T-helper 2 cell treated with Interferon-gamma antibody and Interleukin-4, amounts not matched to agents 5 μg/mL and 100 μg/mL, for 36 hours (primary cell): ENCODE measurements at places on chromosomes 3 and 15.

DNA sequence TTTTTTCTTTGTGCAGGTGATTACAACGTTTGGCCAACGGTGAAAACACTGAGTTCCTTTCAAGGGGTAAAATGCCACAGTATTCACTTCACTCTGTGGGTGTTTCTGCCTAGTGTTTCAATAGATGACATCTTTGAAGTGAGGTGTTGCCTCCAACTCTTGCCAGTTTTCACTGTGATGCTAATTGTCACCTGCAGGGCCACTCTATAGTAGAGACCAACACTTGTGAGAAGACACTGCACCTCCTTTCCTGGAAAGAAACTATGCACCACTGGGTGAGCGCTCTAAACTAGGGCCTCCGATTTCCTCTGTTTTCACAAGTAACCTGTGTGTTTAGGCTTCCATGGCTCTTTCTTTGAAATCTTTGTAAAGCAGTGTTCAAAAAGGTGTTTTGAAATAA lies 98.3 kb downstream of the THRB start:
- DNase-seq = no peak

GRCh38 chr3:150409125-150409511 lies 1.0 kb downstream of the TSC22D2 start:
- no peak for DNase-seq

- no peak for DNase-seq
These were observed 258.4 kb downstream of the MECOM start for GRCh38 chr3:169405076-169405475.

DNA sequence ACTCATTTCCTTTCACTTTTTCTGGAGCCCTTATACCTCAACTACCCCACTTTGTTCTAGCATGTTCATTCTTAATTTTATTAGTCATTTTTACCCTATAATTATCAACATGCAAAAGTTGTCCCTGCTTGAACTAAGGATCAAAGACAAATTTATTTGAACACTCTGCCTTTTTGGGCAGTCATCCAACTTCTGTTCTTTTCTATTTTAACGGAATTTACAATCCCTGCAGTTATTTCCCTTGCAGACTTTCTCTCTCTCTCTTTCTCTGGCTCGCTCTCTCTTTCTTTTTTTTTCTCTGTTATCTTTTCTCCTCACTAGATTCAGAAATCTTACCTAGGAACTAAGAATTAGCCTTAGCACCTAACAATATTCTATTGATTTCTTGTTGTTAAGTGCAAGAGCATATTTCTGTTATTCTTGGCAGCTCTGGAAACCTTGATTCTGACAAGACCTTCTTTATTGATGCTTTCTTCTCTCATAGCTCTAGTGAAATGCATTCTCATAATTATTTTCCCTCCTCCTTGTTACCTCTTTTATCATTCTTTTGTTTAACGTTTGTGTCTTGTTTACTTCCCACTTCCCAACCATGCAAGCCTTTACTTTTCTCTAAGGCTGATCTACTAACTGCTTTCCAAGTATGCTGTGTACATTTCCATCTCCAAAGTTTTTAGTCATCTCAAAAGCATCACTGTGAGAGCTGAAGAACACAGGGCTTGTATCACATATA lies 951.6 kb downstream of the DIPK2A start:
- DNase-seq = no peak

DNA sequence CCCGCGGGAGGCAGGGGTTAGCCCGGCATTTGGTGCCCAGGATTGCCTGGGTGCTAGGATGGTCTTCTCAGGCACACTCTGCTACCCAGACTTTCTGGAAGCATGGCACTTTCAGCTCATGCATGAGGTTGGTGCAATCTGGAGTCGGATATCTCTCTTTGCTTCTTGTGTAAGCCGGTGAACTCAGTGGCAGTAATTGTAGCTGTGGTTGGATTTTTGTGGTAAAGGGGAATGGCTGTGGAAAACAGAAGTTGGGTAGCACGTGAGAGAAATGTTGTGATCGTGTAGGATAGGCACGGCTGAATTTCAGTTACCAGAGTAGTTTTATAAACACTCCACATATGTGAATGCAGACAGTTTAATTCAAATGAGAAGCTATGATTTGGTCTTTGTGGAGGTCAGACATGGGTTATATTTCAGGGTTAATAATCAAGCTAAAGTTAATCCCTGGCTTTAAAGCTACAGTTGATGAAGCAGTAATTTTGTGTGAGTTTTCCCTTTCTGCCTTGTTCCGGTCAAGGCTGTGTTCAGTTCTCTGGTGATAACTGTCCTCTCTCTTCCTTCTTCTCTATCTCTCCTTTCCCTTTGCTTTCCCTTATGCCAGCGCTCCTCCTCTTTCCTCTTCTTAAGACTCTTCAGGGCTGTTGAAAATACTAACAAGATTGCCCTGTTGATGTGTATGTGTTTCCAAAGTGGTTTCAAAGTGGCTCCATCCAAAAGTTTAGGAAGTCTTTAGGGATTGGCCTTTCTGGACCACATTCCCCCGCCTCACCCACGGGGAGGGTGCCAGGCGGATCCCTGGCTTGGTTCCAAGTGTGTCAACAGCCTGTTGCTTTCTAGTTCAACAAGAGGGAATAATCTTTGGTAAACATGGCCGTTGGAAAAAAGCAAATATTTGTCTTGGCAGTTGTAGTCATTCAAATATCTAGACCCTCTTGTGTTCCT lies 404.6 kb upstream of the C2CD4B start:
- no peak for DNase-seq

GRCh38 chr15:80242132-80242769 lies 9.8 kb downstream of the CTXND1 start:
- peak; percentile 6 for DNase-seq

- DNase-seq = no peak
These were observed 64.6 kb upstream of the ATP2C1 start for GRCh38 chr3:130828948-130829947.

- DNase-seq = no peak
These were observed 232.4 kb upstream of the PROK2 start for GRCh38 chr3:72017311-72017710.

DNA sequence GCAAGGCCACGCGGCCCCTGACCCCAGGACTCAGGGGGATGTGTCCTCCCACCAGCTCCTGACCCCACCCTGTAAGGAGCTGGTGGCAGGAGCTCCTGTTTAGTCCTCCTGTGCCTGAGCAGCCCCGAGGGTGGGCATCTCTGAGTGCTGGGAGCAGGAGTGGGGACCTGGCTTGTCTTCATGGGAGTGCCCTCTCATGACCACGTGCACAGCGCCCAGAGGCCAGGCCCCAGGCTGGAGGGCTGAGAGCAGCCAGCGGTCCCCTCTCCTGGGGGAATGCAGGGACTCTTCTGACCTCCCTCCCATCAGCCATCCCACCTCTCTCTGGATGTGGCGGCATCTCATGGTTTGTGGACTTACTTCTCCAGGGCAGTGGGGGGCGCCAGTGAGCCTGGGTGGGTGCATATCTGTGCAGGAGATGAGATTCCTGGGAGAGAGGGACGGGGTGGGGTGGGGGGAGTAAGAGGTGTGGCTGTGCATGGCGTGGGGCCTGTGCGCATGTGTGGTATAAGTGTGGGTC lies 205.6 kb downstream of the TBC1D2B start:
- DNase-seq = no peak

- DNase-seq = no peak
These were observed 194.7 kb downstream of the WNT5A start for GRCh38 chr3:55292360-55292759.

GRCh38 chr3:170179432-170179831 lies 2.1 kb downstream of the PHC3 start:
- DNase-seq = no peak

- no peak for DNase-seq
These were observed 35.3 kb upstream of the ABHD10 start for GRCh38 chr3:111943533-111943932.

GRCh38 chr15:69556344-69556743 lies 103.7 kb downstream of the RPLP1 start:
- no peak for DNase-seq

DNA sequence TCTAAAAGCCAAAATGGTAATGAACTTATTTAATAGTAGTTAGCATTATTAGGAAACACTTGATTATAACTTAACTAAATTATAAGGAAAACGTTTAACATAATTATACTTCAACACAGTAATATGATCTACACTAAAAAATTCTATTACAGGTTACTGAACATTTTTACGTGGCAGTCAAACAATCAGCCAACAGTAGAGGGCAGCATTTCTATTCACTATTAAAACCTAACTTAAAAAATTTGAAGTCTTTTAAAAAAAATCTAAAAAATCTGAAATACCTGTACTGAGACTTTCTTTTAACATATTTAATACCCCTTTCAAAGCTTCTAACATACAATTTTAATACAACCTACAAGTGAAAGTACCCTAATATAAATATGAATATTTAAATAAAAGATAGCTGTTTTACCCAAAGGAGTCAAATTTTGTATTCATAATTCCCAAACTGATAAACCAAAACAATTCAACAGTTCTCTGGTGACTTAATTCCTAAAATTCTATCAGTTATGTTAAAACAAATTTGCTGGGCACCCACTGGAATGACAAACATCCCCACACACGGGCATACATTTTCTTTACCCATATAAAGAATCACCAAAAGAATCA lies 41.5 kb downstream of the DLG1 start:
- DNase-seq = no peak

GRCh38 chr15:74422652-74423430 lies 10.9 kb downstream of the SEMA7A start:
- no peak for DNase-seq

DNA sequence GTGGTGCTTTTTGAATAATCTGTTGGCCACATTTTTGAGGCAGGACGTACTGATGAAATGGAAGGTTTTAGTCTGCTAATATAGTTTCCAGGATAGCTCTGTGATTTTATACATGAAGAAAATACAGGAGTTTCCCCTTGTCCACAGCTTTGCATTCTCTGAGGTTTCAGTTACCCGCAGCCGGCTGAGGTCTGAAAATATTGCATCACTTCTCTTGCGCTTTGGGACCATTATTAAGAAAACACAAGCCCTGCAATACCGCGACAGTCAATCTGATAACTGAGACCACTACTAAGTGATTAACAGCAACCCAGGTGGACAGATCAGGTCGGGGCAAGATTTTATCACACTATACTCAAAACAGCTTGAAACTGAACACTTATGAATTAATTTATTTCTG lies 33.0 kb downstream of the BLM start:
- peak; percentile 55 for DNase-seq

DNA sequence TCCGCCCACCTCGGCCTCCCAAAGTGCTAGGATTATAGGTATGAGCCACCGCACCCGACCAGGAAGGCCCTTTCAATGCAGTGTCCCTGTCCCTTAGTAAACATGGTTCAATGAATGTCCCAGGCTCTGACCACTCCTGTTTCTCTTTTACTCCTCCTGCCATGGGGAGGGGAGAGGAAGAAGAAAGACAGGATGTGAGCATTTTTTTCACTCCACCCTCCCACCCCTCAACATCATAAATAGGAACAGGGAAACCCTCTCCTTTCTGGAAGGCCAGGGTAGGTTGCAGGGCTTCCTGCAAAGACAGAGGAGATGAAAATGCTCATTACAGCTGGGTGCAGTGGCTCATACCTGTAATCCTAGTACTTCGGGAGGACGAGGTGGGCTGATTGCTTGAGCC lies 7.5 kb upstream of the TATDN2 start:
- no peak for DNase-seq

- peak; percentile 14 for DNase-seq
These were observed 35.1 kb downstream of the TMOD3 start for GRCh38 chr15:51864408-51865056.

DNA sequence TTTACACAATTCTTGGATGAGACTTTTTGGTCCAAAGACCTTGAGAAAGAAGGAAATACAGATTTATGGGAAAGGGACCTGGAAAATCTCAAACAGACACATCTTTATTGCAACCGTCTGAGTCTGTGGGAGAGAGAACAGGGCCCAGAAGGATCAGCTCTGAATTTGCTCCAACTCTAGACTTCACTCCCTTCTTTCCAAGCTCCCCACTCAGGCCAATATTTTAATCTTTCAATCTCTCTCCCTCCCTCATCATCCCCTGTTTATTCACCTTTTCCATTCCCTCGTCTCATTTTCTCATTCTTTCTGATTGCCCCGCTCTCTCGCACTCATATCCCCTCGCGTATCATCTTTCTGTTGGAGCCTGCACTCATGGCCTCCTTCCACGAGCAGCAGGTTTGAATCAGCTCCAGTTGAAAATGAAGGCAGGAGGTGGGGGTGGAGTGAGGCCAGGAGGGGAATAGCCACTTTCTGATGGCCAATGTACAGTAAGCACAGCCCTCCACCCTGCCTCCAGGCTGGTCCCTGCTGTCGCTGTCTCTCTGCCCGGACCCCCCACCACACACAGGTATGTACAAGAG lies 63.6 kb upstream of the BOC start:
- no peak for DNase-seq

- DNase-seq = no peak
These were observed 381.4 kb downstream of the NTRK3 start for GRCh38 chr15:87874896-87875711.

DNA sequence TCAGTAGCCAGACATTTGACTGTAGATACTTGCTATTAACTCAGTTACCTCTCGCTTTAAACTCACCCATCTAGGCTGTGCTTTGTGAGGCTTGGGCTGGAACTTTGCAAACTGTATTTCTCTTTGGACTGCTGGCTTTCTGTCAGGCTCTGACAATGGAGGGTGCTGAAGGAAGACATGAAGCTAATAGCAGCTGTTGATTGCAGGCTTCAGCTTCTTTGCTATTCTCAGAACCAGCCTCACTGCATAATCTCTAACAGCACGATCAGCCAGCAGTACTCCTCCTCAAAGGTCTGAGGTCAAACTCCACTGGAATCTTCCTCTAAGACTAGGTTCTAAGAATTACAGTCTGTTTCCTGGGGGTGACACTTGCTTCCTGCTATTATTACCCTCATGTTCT lies 295.6 kb downstream of the ZBBX start:
- no peak for DNase-seq

DNA sequence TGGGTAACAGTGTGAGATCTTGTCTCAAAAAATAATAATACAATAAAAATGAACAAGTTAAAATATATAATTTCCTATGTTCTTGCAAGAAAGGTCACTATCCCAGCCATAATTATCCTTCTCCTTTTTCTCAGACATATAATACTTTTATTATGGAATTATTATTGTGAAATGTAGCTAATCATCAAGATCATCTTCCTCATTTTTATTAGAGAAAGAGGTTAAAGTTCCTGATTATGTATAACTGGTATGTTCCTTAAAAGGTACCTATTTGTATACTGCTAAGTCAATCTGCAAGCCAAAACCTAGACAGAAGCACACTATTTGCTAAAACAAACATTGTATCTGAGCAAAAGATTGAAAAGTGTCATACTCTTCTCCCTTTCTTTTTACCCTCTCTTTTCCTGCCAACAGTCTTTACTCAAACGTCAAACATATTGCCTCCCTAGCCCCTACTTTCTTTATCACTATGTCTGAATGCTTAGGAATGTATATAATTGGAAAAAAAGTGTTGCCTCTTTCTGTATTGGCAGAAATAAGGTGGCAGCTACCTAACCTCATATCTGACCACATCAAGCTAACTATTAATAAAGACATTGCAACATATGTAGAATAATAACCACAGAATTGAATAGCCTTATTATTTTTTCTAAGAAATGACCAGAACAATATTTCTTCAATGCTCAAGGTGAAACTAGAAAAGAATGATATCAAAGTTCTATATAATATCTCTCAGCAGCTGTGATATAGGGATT lies 18.5 kb downstream of the SEC11A start:
- DNase-seq = no peak
